ENCODE measurements at places on chromosomes 13 and 19.

DNA sequence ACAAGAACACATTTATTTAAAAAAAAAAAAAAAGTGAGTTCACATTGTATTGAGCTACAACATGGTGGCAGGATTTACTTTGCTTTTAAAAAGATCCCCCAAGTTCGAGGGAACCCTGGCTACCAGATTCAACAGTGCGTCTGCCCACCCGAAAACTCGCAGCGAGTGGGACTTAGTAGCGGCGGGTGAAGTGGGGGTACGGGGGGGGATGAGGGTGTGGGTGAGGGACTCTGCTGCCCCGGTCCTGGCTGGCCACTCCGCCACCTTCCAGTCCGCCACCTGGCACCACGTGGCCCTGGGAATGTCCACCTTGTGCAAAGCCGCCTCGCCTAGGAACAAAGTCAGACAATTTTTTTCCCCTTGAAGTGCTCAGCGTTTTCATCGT, 19.3 kb upstream of the TINCR start:
- DNase-seq: no peak

DNA sequence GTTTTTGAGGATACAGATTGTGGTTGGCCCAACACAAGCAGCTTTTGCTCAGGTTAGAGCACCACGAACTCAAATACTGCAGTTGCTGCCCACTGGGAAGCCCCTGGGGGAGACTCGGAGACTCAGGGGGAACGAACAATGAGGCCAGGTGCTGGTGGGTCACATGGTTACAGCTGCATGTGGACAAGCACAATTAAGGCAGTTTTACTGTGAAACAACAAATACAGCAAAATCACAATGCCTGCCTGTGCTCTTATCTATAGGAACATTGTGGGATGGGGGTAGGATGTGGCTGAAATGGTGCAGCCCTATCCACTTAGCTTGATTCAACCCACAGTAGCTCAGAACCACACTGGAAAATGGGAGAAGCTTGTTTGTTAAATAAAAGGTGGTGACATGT, 119.7 kb upstream of the SPATA13 start:
- no peak for DNase-seq

DNA sequence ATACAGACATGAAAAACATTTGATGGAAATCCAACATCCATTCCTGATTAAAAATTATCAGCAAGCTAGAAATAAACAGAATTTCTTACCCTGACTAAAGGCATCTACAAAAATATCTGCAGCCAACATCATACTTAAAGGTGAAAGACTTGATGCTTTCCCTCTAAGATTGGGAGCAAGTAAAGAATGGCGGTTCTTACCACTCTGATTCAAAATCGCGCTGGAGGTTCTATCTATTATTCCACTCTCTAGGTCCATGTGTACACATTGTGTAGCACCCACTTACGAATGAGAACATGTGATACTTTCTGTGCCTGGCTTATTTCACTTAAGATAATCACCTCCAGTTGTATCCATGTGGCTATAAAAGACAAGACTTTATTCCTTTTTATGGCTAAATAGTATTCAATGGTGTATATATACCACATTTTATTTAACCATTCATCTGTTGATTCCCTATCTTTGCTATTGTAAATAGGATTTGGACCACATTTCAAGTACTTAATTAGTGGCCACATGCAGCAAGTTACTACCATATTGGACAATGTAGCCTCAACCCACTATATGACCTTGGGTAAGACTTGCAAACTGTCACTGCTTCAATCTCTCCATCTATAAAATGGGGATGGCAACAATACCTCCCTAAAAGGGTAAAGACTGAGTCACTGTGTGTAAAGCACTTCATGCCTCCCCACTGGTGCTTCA, 38.4 kb upstream of the CYP2A7 start:
- no peak for DNase-seq

DNA sequence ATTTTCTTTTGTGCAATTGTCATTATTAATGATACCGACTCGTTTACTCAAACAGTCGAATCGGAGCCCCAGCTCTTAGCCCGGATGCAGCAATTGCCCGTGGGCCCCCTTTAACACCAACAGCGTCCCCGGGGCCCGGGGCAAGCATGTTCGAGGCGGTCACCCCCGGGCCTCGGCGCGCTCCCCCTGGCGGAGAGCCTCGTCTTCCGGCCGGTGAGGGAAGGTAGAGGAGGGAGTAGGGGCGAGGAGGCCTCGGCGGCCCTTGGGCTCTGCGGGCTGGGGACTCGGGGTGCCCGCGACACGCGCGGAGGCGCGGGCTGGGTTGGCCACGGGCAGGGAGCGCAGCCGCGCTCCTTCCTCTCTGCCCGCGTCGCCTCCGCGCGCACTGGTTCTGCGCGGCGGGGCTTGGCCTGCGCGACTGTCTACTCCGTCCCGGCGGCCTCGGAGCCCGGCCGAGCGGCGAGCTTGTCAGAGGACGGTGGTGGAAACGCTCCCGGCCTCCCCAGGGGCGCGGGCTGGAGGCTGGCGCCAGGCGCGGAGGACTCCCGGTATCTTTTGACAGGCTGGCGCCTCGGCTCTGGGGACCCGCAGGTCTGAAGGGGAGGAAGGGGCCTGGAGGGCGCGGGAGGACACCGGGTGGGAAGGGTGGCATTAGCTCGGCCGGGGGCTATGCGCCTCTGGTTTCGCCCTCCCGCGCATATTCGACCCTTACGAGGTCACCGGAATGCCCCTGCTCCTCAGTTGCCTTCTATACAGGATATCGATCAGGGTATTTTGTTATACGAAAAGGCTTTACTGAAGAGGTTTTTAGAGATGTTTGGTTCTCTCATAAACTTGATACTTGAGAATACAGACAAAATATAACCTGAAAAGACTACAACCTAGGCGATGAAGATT, 1.5 kb downstream of the BIVM start:
- DNase-seq: peak; percentile 91

GRCh38 chr13:46160471-46161066, 21.4 kb downstream of the LCP1 start:
- DNase-seq: peak; percentile 19

DNA sequence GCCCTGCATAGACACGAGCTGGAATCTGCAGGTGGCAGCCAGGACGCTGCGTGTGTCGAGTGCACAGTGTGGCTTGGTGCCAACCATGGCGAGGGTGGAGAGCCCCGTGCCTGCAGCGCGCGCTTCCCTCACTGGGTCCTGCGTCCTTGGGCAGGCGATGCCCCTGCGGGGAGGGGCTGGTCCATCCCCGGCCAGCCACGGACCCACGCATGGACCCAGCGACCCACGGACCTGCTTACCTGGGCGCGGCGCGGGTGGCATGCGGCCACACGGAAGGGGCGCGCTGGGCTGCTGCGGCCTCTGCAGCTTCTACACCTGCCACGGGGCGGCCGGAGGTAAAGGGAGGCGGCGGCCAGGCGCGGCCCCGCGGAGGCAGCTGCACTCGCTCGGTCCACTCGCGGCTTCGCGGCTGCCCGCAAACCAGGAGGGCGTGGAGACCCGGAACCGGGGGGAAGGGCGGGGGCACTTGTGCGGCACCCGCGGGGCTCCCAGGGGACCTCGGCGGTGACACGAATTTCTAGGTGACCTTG, 569 bp upstream of the MCF2L start:
- DNase-seq: no peak

GRCh38 chr19:9130965-9131364, 4.2 kb upstream of the OR7G3 start:
- no peak for DNase-seq

DNA sequence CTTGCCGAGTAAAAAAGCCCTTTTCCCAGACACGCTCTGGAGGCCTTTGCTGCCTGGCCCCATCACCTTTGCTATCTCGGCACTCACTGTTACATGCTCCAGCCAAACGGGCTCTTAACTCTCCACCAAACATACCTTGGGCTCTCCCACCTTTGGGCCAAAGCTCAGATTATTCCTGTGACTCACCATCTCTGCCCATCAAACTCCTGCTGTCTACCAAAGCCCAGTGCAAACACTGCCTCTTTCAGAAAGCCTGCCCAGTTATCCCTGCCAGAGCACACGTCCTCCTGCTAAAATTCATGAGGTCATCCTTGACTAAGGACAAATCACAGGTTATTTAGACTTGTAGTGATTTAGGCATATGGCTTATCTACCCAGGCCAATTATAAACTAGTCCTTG, 48.1 kb upstream of the SERPINE3 start:
- DNase-seq: no peak

DNA sequence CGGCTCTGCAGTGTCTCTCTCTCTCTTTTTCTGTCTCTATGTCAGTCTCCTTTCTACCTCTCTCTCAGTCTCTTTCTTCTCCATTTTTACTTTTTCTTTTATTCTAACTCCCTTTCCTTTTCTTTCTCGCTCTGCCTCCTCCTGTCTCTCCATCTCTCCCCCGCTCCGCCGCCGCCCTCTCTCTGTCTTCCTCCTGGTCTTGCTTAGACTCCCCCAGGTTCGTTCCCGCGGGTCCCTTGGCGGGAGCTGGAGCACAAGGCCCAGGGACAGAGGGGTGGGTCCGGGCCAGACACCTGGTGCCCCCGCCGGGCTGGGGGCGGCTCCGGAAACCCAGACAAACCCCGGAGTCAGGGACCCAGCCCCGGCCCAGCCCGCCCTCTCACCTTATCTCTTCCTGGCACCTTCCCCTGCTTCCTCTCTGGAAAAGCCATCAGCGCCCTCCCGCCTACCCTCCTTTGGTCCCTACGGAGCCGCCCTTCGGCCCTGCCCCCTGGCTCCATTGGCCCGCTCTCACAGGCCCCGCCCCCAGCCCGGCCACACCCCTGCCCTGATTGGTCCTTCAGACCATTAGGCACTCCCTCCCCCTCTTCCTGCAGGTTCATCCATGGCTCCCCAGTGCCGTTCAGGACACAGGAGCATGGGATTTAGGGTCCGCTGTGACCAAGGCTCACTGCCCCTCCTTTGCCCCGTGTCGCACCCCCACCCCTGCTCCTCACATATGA, 15.4 kb upstream of the NOP53 start:
- peak; percentile 94 for DNase-seq

DNA sequence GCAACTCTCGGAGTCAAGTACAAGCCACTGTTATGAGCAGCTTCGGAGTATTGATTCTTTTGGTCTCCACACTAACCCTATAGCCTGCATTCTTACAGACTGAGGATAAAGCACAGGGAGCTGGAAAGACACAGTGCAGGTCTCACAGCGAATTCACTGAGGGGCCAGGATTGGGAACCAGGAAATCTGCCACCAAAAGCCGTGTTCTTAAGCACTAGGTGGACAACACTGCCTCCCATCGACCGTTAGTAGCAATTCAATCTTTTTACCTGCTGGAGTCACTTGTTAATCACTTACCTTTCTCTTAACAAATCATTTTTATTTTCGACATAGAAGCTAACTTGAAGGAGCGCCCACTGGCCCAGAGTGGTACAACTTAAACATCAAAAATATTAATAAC, 6.3 kb downstream of the PMIS2 start:
- DNase-seq: no peak

DNA sequence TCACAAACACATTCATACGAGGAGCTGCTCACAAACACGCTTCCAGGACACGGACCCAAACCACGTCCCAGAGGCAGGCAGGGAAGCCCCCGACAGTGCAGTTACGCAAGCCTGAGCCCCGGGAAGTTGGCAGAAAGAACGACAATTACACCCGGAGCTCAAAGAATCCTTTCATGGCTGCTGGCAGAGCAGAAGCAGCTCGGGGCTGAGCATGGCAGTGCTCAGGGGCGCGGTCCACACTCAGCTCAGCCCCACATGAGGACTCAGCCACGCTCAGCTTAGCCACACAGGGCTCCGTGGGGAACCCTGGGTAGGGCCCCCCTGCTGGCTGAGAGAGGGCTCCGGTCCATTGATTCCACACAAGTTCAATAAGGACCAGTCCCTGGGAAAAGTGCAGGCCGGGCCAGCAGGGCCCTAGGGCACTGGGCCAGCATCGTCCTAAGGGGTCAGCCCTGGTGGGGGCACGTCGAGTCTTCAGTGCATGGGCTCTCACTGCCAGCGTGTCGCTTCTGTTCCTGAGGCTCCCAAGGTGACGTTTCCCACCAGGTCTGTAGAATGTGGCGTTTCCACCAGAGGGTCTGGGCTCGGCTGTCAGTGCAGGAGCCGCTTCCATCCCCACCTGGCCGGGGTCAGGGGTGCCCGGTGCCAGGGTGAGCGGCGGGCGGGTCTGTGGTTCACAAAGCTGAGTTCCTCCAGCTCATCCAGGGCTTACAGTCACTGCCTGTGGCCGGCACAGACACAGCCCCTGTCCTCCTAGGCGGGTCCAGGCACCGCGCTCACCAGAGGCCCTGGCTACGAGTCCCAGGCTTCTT, 23.1 kb downstream of the GAS6 start:
- no peak for DNase-seq

DNA sequence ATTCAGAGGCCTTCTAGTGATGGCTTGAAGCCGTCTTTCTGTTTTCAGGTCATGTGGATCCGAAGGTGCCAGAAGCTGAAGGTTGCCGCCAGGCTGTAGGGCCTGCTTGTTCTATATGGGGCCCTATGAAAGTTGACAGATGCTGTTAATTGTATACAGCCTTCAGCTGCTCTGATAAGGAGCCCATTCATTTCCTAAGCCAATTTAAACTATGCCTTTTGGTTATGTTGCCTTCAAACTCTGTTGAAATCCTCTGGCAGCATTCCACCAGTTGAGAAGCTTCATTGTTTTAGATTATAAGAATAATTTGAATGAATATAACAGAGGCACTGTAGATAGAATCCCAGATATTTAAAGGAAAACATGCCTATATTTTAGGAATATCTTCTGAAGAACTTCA, 34.4 kb downstream of the RAP2A start:
- DNase-seq: no peak
